ENCODE measurements at places on chromosomes 3 and 15.

DNA sequence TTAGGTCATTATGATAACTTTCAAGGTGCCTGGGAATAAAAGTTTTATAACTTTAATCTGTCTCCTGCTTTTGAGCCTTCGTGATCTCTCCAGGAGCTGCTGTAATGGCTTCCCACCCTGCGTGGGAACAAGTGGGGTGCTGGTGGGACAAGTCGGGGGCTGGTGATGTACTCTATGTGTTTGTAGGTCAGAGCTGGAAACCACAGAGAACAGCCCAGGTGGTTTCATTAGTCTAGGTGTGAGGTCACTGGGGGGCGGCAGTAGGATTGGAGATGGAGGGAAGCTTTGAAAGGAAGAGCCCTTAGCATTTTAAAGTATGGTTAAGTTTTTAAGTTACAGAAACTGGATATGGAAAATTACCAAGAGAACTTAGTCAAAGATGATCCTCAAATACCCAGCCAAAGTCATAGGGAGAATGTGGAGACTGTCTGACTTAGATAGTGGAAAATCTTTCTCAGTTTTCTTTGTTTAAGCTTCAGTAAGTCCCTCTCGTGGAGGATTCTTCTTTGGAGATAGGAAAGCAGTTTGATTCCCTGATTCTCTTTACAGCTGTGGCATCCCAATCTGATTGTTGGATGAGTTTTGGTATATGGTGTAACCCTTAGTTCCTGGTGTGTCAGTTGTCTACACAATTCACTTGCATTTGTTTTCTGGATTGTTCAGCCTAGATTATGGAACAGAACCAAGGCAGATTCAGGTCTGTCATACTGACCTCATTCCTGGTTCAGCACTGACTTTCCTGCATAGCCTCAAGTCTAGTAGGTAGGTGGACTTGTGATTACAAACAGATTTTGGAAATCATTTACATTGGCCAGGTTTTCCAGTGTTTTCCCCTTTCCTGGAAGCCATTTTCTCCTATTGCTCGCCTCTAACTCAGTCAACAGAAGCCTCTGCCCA lies 115.6 kb downstream of the FNDC3B start:
- peak; percentile 30 for DNase-seq

DNA sequence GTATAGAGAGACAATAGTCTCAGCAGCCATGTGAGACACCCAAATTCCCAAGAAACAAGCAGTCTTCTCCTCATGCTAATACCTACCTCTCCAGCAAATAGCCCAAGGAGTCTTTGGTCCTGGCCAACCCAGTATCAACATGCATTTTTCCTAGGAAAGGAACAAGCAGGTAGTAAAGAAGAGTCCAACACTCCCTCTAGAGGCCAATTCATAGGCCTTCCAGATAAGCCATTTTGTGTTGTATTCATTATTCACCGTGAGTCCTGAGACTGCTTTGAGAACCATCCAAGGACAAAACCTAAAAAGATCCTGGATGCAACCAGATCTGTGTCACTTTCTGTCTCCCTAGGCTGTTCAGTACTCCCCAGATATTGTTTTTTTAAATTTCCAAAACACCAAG lies 63.6 kb upstream of the SNTN start:
- no peak for DNase-seq

- peak; percentile 78 for DNase-seq
Measured at GRCh38 chr3:30539772-30540171, 66.6 kb upstream of the TGFBR2 start.

DNA sequence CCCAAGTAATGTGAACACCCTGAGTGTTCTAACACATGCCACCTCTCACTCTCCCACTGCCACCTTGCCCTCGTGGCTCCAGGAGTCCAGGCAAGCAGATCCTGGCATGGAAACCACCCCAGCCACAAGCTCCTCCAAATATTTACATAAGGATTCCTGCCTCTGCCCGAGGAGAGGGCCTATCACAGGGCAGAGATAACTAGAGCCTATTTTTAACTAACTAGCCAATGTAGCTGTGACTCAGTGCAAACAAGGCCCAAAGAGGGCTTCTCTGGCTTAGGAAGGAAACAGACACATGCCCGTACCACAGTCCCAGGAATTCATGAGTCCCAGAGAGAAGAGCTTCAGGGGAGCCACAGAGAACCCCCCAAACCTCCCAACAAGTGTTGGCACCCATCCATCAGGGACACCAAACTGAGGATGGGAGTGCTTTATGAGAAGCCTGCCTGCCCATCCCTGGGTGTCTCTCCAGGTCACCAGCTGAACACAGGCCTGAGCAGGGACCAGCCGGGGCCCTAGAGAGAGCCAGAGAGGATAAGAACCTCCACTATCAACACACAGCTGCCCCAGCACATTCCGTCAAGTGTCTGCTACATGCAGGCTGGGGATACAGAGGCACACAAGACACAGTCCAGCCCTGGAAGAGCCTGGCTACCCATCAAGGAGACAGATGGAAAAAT lies 9.2 kb downstream of the FYCO1 start:
- DNase-seq: peak; percentile 91

GRCh38 chr3:106014971-106015370 lies 146.2 kb upstream of the CBLB start:
- DNase-seq: no peak

DNA sequence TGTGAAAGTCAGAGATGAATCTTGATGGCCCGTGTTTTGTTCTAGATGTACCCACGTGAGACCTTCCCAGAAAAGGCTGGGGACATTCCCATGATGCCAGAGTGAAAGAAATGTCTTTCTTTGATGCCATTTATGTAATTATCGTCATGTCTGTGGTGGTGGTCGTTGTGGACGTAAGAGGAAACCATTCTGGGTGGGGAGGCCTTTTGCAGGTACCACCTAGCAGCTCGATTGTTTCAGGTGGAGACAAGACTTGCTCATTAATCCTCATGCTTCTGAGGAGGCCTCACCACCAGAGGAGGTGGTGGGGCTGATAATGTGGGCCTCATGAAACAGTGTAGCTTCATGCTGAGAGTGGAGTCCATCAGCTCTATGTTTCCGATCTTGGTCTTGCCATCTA lies 58.1 kb upstream of the USP3 start:
- no peak for DNase-seq

- peak; percentile 10 for DNase-seq
Measured at GRCh38 chr15:80450811-80451321, 46.7 kb downstream of the ARNT2 start.

DNA sequence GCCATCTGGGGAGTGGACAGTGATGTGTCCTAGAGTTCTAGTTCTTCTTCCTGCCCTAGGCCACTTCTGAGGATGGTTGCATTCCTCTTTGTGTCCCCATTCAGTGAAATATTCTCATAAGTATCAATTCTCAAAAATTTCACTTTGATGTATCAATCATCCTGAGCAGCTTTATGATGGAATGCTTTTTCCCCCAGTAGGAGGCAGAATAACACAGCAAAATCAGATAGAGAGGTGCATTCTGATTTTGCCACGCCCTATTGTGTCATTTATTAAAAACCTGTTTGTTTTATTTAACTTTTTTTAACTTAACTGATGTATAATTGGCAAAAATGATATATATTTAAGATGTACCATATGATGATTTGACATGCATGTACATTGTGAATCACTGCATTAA lies 656.0 kb upstream of the GRM7 start:
- no peak for DNase-seq
